ENCODE measurements at places on chromosomes 5 and 9.

DNA sequence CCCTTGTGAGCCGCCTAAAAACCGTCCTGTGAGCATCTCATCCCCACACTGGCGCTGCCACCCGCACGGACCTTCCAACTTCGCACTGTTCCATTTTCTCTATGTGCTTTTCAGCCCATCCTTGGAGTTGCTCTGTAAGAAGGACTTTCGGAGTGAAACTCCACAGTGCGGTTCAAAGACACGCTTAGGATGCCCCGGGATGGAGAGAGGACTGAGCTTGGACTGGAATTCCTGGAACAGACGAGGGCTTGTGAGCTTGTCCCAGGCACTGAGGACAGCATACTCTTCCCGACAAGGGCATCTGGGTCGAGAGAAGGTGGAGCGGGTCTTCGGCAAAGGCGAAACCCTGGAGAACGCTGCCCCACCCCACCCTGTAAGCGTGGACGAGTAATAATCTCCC is 187.8 kb downstream of the MEF2C start:
- no peak for DNase-seq

- no peak for DNase-seq
These were observed 4.3 kb upstream of the NCS1 start for GRCh38 chr9:130167927-130168326.

GRCh38 chr5:34053571-34054399 is 10.8 kb upstream of the C1QTNF3 start:
- DNase-seq = no peak

DNA sequence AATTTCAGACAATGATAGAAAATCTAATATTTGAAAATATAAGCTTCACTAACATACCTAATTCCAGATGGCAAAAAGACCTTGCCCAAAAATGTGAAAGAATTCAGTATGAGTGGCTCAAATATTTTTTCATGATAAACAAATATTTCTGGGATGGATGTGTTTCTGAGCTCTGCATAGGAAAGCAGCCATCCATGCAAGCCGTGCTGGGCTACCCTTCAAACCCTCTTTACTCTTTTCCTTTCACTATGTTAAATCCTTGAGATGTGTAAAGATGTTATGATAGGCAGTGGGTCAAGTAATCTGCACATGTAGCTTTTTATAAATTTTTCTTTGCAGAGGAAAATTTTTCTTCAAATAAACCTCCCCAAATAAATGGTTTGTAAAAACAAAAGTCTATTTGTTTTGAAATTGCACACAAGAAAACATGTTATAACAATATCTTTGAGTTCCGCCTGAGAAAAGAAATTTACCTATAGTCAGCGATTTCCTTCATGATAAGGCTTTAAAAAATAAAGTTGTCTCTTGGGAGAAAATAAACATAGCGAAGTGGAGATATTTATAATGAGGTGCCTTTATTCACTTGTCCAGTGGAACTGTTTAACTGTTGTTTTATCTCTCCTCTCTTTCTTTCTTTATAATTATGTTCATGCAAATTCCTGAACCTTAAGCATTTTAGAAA is 154.3 kb upstream of the PITX1 start:
- DNase-seq = no peak

- DNase-seq = no peak
These were observed 272.7 kb downstream of the TLE1 start for GRCh38 chr9:81416476-81417298.

DNA sequence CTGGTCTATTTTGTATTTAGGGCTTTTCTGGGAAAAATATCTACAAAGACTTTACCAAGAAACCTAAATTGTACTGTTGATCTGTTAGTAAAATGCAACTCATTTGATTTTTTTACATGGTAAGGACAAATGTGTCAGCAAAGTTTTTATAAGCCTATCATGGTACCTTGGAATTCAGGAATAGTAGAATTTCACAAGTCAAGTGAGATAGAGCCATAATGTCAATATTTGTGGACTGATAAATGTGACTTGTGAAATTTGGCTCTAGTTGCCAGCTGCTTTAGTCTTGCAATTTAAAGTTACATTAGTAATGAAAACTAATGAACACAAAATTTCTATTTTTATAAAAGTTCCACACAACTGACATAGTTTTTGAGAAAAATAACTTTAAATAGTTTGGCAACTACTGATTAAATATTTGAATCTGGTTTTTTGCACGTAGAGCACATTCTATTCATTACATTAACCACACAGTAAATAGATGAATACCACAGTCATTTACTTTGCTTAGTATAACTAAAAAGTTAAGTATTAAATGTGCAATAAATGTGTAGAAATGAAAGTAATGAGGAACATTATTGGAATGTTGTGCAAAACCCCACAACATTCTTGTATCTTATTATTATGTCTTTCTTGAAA is 41.2 kb upstream of the RIOK2 start:
- no peak for DNase-seq

DNA sequence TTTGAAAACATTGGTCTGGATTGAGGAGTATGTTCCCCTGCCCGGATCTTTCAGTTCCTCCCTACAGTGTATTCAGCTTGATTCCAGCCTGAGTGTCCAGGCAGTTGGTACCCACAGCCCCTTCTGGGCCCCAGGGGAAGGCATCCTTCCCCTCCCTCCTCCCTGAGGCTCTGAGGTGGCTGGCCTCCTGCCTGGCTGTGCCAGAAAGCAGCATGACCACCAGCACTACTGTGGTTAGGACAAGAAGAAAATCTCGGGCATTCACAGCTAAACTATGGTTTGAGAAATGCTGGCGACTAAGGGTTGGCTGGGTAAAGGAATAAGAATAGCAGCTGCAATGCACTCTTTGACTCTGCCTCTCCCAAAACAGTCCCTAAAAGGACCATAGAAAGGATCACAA is 84.6 kb upstream of the LIFR start:
- DNase-seq = no peak

DNA sequence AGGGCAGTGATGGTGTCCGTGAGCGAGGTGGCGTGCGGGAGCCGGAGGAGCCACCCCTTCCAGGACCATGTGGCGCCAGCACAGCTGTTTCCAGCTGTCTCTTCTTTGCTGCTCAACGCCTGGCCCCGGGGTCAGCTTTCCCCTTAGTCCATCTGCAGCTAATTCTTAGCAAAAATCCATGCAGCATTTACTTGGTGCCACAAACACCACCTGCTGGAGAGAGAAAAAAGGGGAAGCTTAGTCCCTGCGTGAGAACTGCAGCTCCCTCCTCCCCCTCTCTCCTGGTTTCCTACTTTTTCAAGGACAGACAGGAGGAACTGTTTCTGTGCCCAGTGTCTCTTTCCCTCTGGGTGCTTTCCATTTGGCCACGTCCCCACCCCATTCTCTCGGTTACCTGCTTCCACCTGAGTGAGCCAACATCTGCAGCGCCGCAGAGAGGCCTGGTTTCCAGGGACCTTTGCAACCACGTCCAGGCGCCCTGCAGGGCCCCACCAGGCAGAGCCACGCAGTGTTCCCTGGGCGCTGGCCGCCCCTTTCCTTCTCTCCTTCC is 3.4 kb downstream of the SLC6A19 start:
- peak; percentile 62 for DNase-seq

DNA sequence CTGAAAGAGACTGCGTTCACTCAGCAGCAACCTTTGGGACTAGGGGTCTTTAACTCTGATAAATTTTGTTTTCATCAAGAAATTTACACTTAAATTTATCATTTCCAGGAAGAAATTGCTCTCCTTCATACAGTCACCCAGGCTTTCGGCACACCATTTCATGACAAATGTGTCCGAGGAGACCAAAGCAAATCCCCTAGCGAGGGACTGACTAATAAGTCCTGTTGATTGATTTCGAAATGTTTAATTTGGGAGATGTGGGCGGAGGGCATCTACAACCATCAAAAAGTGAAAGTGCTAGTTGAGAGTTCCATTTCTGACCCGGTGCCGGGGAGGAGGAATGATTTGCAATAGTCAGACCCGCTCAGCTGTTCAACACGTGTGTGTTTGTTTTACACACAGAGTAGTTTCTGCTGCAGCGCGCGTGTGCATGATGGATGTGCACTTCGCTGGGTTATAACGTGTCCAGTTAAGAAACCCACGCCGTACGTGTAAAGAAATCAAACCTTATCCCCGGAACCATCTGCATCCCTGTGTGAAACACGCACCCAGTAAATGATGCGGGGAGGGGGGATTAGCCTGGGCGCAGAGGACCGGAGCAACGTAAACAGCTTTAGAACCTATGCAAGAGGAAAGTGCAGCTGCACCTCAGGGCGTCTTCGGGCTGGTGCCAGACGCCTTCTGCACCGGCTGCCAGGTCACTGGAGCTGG is 845 bp upstream of the NR4A3 start:
- peak; percentile 82 for DNase-seq

GRCh38 chr9:38107405-38107804 is 38.4 kb upstream of the SHB start:
- no peak for DNase-seq

DNA sequence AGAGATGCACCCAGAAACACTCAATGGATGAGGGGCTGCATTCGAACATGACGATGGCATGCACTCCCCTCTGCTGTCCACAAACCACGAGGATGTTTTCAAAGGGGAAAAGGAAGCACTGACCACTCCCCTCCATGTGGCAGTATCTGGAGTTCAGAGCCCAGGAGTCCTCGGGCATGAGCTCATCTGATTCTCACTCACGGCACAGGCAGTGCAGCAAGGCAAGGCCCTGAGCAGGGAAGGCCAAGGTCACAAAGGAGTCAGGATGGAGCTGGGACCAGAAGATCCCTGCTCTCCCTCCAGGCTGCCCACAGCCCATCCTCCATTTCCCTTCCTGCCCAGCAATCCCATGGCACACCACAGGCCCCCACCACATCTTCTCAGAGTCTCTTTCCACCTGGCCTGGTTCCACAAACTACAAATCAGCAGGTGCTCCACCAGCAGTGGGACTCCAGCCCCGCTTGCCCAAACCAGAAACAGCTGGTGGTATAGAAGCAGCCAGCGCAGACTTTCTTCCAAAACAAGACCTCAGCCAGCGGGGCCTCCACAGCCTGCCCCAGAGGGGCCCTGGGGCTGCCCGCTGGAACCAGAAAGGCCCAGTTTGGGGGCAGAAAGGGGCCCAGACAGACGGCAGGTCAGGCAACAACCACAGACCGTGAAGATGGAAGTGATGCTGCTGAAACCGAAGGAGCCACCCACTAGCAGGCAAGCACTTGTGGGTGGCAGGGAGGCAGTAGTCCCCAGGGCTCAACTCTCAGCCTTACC is 12.2 kb downstream of the TNIP1 start:
- DNase-seq = no peak

GRCh38 chr9:115276621-115277020 is 158.7 kb upstream of the TNC start:
- DNase-seq = no peak

- DNase-seq = no peak
These were observed 12.6 kb downstream of the PLGRKT start for GRCh38 chr9:5425006-5425628.

DNA sequence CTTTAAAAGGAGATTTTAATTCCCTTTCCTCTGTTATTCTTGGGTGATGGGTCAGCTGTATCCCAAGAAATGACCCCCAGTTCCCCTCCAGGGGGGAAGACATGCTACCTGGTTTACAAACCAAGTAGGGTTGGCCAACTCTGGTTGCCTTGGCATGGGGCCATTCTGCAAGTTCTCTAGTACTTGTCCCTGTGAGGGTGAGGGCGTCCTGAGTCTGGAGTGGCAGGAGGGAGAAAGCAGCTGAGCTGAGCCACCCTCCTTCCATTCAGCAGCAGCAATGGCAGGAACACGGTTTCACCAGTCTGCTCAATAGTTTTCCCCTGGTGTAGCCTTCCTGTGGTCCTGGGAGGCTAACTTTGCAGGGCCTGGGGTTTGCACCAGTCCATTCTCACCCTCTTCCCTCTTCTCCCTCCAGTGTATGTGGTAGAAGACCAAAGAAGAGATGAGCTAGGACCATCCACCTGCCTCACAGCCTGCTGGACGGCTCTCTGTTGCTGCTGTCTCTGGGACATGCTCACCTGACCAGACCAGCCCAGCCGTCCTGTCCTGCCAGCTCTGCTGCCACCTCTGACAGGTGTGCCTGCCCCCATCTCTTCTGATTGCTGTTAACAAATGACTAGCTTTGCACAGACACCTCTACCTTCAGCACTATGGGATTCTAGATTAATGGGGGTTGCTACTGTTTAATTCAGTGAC is 59.9 kb downstream of the PFDN1 start:
- DNase-seq = no peak

GRCh38 chr9:138013273-138013672 is 135.7 kb downstream of the CACNA1B start:
- DNase-seq = no peak

DNA sequence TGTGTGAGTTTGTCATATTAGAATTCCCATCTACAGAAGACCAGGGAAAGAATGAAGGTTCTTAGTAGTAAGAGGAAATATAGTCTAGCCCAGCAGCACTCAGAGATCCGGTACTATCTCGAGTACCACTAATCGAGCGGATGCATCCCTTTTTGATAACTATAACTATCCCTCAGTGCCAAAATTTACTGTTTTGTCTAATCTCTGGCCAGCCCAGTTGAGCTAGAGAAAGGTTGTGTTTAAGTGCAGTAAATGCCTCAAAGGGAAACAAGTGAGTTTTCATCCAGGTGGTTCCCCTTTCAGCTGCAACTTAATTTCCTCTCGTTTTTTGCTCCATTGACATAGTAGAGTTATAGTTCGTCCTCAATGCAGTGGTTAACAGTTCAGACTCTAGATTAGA is 146.7 kb downstream of the GPBP1 start:
- DNase-seq = no peak

DNA sequence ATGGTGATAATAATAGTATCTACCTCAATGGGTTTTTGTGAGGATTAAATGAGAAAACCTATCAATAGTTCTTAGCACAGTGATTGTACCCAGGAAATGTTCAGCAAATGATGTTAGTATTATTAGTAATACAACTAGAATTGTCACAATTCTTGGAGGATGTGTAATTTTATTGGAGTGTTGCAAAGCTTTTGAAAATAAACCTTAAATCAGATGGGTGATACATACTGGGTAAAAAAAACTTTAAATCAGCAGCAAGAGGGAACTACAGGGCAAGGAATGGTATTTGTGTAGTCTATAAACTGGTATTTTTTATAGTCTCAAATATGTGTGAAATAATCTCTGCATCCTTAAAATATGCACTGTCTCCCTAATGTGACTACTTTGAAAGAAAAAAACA is 371.6 kb downstream of the PIK3R1 start:
- no peak for DNase-seq

DNA sequence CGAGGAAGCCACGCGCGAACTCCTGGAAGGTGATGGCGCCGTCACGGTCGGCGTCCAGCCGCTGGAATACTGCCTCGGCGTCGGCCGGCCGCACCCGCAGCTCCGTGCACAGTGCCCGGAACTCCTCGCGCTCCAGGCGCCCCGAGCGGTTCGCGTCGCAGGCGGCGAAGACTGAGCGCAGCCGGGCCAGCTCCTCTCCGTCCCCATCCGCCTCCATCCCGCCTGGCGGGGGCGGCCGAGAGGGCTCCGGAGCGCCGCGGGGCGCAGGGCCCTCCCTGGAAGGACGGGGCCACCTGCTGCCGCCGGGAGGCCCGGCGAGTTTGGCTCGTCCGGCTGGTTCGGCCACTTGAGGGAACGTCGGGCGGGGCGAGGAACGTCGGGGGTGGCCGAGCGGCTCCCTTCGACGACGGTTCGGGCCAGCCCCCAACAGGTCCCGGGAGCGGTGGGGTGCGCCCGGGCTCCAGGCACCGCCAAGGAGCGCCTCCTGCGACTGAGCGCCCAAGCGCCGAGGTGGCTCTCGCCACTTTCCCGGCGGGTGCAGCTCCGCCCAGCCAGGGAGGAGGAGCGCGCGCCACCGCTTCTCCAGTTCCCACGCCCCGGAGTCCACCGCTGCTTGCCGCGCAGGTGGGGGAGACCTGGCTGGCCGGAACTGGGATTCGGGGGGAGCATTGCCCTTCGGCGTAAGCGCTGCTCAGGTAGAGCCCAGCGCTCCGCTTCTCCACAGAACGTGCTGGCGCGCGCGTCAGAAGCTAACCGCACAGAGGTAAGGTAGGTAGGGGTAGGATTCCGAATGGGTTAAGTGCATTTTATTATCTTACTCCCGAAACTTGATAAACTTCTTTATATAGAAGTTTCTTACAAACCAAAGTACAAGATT is at the start of gene RASEF:
RASEF (minus strand) TSS at position 492 of the 877 bp plus-strand sequence; CDS start at position 217, 275 bp downstream.
- DNase-seq = peak; percentile 70

Measured in right forelimb (tissue), 1 donor.